M059J (cell line): ENCODE measurements at places on chromosomes 1 and 21.

GRCh38 chr21:17467829-17468228 is 45.0 kb upstream of the CXADR start:
- peak; percentile 18 for DNase-seq

DNA sequence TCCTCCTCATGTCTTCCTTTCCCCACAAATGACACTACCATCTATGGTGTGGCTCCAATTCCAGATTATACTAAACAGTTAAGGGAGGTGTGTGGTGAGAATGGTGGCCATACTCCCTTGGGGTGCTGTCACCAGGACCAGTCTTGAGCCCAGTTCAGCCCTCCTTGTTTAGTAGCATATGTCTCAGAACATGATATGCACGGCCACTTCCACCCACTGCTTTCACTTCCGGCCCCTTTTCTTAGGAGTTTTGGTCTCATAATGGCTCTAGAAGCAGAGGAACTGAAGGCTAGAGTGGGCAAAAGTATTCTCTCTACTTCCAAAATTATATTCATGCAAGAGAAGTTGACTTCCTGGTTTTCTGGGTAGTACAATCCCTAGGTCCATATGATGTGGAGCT is 45.3 kb upstream of the CACNA1E start:
- no peak for DNase-seq

DNA sequence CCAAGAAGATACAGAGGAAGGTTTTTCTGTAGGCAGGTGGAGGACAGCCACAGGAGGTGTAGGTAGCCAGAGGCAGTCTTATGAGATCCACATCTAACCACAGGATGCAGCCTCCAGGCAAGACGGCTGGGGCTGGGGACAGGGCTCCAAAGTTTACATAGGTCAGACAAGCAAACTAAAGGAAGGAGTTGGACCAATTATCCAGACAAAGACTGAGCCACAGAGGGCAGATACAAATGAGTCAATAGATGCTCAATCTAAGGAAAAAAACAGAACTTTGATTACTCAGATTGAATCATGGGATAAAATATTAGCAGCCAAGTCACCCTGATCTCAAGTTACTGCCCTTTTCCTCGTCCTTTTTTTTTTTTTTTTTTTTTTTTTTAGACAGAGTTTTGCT is 91.6 kb downstream of the RGS7 start:
- peak; percentile 80 for DNase-seq

GRCh38 chr1:33298623-33299277 is 22.1 kb downstream of the A3GALT2 start:
- DNase-seq, result peak; percentile 66

- peak; percentile 78 for DNase-seq
These were observed 145.1 kb upstream of the SMYD2 start for GRCh38 chr1:214135886-214136285.

GRCh38 chr1:231419738-231420298 is 2.3 kb downstream of the EGLN1 start:
- peak; percentile 37 for DNase-seq

DNA sequence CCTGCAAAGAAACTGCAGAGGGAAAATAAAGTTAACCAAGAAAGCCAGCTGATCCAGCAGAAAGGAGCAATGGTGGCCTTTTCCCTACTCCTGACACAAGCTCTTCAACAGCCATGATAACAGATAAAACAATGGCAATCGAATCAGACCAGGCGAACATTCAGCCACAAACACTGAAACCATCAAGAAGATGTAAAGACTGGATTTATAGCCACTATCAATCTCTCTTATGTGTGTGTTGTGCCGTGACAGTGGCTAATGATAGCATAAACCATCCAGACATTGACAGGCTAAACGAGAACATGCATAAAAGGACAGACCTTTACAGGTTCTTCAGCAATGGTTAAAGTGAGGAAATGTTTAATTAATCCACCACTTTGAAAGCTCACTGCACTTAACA is 78.1 kb upstream of the RAB4A start:
- no peak for DNase-seq

- DNase-seq, result no peak
These were observed 6.7 kb upstream of the WASF2 start for GRCh38 chr1:27496604-27497155.

GRCh38 chr1:164805399-164805798 is 246.4 kb downstream of the PBX1 start:
- DNase-seq, result no peak

GRCh38 chr1:81430955-81431623 is 369.6 kb upstream of the ADGRL2 start:
- DNase-seq, result no peak
